ENCODE measurements at places on chromosomes 1 and 21.

DNA sequence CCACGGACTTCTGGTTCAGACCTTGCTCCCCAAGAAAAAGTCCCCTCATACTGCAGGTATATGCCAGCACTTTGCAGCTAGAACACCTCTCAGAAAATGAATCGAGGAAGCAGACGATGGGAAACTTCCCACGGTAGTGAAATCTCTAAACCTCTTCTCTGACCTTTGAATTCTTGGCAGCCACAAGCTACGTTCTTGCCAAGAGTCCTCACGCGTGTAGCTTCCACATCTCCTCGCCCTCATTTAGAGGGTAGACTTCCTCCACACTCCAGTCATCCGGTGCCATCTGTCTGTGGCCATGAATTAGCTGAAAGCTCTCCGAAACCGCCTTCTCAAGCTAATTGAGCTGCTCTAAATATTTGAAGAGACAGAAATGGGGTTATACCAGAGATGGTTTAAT is 127.8 kb downstream of the RGS7 start:
- no peak for DNase-seq

- DNase-seq, result no peak
These were observed 29.0 kb upstream of the KHDRBS1 start for GRCh38 chr1:31984419-31985347.

DNA sequence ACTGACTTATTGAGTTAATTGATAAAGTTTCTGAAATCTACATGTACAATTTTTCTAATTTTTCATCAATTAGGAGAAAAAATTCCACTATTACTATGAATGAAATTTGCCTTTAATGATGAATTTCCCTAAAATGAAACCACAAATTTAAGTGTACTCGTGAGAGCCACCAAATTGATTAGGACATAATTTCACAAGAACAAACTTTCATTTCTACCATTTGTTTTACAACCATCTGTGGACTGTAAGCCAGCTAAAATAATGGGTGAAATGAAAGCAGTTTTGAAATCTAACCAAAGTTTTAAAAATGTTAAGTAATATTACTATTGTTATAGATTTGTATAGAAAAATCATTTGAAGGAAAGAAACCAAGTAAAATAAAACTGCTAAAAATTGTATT is 41.8 kb downstream of the AGL start:
- DNase-seq, result no peak

DNA sequence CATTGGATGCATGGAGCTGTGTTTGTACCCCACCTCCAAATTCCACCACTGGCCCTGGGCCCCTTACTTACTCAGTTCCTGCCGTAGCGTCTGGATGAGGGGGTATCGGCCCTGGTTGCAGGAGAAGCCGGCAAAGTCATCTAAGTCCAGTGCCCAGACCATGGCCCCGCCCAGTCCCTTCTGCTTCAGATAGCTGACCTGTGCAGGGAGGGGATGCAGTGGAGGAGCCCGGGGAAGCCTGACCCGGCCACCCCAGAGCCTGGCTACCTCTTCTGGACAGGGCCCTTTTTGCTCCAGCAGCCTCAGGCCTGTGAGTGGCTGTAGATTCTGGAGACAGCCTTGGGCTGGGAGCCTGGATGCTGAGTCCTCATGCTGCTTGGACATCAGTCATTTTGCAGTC is 11.8 kb downstream of the CHIT1 start:
- DNase-seq, result no peak

- DNase-seq, result no peak
These were observed 110.6 kb downstream of the XCL2 start for GRCh38 chr1:168433238-168433637.

DNA sequence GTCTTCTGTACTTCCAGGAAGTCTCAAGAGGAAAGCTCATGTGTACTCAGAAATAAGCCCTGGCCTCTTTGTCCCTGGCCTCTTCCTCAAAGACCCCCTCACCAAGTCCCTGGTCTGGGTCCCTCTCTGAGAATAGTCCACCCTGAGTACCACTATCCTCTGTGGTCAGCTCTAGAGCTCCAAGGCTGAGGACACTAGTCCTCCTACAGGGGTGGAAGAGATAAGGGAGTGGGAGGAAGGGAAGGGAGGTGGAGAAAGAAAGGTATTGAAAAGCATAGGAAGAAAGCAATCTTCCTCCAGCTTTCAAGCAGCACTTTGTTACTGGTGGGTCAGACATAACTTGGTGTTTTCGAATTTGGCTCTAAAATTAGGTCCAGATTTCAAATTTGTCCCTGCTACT is 181.4 kb downstream of the NRIP1 start:
- no peak for DNase-seq

DNA sequence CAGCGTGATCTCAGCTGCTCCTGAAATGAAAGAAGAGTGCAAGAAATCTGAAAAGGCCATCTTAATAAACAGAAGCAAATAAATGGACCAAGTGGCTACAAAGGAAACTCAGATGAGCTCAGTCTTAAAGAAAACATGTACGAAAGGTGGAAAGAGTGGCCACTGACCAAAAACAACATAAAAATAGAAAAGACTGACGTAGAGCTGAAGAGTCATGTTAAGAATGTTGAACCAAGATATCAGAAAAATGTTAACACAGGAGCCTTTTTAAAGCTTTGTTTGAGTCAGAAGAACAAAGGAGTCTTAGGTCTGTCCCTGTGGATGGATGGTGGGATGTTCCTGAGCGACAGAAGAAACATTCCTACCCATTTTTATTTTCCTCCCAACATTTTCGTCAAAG is 30.8 kb upstream of the ZNF648 start:
- no peak for DNase-seq

DNA sequence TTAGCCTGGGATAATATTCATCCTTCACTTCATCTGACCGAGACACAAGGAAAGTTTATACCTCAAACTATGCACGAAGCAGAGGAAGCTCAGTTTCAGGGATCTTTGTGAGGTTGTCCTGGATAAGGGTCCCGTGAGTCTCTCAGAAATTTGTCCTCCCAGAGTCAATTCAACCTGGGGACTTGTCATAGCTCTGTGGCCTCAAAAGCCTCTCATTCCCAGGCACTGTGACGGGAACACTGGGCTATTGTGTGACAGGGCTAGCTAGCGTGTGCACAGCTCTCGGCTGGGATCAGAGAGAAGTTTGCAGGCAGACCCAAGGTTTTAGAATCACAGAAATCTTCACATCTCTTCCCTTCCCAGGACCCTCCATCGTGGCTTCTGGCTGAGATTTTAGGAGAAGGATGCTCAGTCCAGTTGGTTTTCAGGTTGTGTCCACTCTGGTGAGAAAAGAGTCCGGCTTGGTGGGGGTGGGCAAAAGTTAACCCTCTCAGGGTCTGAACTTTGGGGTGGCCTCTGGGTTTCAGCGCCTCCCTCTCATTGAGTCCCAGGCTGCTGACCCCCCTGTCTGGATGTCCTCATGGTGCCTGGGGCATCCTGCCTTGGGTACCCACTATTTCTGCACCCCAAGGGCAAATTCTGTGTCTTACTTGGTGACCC is 20.4 kb upstream of the LBR start:
- DNase-seq, result no peak

- DNase-seq, result no peak
These were observed 75.8 kb upstream of the BCAR3 start for GRCh38 chr1:93757256-93758036.

DNA sequence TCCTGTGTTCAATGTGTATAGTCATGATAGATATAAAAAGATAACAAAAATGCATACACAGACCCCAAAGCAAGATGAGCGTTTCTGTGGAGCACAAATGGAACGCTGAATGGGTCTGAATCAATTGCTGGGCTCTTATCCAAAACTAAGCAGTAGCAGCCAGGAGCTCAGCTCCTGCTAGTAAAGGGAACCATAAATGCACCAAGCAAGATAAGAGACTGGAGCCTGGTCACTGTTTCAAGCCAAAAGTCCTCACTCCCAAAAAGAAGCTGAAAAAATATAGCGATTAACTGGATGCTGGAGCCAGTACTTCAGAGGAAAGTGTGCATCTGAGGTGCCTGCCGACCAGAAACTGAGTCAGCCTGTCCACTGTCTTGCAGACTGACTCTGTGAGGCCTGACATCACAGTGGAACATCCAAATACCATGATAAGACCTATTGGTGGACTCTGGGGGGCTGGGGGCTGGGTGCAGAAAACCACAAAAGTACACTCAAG is 68.9 kb downstream of the LRRC8C start:
- DNase-seq, result no peak

GRCh38 chr21:32828908-32829307 is 57.4 kb upstream of the PAXBP1 start:
- DNase-seq, result no peak

DNA sequence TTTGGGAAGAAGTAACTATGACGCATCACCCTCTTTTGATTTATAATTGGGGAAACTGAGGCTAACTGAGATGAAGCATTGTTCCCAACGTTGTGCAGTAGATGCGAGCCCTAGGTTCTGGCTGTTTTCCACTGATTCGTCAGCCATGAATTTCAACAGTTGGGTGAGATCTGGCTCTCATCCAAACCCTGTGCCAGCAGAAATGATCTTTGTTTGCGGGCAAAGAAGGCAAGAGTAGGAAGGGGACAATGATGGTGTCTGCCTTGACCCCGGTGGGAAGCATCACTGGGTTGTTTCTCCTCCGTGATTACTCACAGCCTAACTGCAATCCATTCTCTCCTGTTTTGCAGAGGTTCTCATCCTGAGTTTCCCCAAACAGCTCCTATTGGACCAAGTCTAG is 142.3 kb downstream of the MIS18A start:
- no peak for DNase-seq

GRCh38 chr1:37474697-37475379 is 458 bp downstream of the ZC3H12A start:
- no peak for DNase-seq

- DNase-seq, result no peak
These were observed 730.9 kb downstream of the PTPRU start for GRCh38 chr1:29967261-29967660.

DNA sequence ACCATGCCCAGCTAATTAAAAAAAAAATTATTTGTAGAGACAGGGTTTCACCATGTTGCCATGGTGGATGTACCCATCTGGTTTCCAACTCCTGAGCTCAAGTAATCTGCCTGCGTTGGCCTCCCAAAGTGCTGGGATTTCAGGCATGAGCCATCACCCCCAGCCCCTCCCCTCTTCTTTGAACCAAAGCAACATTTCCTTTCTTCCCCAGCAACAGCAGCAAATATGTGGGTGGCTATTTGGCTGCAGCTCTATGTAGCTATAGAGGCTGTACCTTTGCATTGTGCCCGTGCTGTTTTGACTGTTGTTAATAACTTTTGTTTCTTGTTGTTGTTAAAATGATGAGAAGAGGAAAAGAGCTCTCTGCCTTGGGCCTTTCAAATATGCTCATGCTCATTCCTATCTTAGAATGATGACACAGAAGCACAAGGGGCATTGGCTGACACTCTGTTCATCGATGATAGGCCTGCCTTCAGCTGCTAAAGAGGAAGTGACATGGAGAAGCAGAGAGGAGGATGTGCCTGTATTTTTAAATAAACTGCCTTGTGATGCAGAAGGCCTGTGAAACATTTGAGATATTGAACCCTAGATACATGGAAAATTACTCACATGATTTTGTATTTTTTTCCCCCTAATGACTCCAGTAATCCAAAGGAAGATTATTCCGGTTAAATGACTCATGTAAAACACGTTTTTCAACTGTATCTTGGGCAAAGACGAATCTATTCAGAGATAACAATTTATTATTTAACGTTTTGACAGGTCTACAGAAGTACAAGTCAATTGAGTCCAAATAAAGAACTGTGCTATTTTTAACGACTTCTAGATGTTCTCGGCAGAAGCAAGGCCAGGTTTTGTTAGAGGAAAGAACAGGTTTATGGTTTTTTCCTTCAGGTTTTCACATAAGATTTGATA is 20.5 kb upstream of the XPR1 start:
- no peak for DNase-seq

DNA sequence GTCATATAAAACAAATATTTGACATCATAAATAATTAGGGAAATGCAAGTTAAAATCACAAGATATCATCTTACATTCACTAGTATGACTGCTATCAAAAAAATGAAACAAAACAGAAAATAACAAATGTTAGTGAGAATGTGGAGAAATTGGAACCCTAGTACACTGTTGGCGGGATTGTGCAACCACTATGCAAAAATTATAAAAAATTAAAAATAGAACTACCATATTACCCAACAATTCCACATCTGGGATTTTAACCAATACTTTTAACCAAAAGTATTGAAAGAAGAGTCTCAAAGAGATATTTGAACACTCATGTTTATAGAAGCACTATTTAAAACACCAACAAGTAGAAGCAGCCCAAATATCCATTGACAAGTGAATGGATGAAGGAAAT is 797.2 kb upstream of the ADAMTS5 start:
- DNase-seq, result no peak

- DNase-seq, result no peak
These were observed 115.6 kb downstream of the ZNF281 start for GRCh38 chr1:200294241-200294640.

GRCh38 chr1:176693697-176694329 is 230.8 kb downstream of the PAPPA2 start:
- no peak for DNase-seq

GRCh38 chr1:46575300-46575699 is 23.9 kb upstream of the KNCN start:
- DNase-seq, result peak; percentile 36

GRCh38 chr1:219541946-219542345 is 71.0 kb downstream of the ZC3H11B start:
- DNase-seq, result no peak

DNA sequence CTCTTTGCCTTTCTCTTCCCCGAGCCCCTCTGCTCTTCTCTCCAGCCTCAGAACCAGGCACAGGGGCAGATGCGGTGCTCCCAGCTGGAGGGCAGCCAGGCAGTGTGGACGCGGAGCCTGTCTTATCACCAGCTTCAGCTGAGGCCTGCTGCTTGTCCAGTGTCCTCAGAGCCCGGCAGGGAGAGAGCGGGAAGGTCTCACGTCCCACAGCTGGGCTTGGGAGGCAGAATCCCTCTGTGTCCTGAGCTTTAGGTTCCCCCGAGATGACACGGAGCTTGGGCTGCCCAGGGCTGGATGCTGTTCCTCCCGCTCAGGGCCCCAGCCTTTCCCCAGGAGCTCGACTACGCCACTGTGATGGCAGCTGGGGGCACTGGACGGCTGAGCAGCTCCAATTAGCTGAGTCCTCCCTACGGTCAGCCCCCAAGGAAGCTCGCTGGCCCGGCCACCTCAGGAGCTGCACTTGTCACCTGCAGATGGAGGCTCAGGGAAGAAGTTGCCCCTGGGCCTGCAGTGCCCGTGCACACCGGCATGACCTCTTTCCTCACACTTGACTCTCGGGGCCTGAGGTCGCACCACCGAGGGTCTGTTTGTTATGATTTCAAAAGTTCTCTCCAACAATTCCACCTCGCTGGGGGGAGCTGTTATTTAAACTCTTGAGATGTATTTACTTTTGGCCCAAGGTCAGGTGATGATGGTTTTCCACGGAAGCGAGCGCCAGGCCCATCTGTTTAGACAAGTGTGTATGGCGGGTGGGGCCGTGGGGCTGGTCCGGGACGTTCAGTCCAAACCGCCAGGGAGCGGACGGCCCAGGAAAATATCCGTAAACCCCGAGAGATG is 127.3 kb downstream of the SIK1 start:
- DNase-seq, result no peak

DNA sequence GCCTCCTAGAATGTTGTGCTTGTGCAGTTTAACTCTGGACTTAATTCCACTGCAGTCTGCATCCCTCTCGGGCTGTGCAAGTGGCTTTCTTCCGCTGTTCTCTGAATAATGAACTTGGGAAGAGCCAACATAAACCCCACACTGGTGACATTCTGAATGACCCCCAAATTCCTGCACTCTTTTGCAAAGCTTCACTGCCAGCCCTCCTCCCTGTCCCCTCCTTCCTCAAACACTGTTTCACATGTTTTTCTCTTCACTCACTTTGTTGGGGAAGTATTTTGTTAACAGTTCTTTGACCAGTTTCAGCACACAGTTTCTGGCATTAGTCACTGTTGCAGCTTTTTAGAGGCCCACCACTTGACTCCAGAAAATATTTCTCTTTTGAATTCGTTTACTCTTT is 39.7 kb downstream of the GNG12 start:
- no peak for DNase-seq
